ENCODE measurements at places on chromosomes 13 and 19. TPM values are rescaled to one million over a fixed set of nuclear protein-coding genes. Genes with fewer than 3 reads are reported as not detected.

The PDE4C gene
- 1.7 TPM for polyA plus RNA-seq

The TPTE2 gene
- polyA plus RNA-seq: 0.16 TPM

The IGFL1 gene
- polyA plus RNA-seq: not detected

The ZNF550 gene
- polyA plus RNA-seq: 22.8 TPM

The CNN1 gene
- 4.5 TPM for polyA plus RNA-seq

The FPR2 gene
- polyA plus RNA-seq: 0.24 TPM

The C1QTNF9 gene
- polyA plus RNA-seq: 0.46 TPM

The ZNF441 gene
- 12.5 TPM for polyA plus RNA-seq

The ZNF738 gene
- 43.5 TPM for polyA plus RNA-seq

The HS6ST3 gene
- polyA plus RNA-seq: 0.09 TPM

The SLC10A2 gene
- 6.8 TPM for polyA plus RNA-seq

The PPAN gene
- polyA plus RNA-seq: 36.3 TPM

The WDR88 gene
- 1.5 TPM for polyA plus RNA-seq

The ZNF844 gene
- polyA plus RNA-seq: 21.3 TPM

The FGF21 gene
- not detected for polyA plus RNA-seq

The SPPL2B gene
- 77.7 TPM for polyA plus RNA-seq

The KCNK6 gene
- polyA plus RNA-seq: 5.1 TPM

The ABHD13 gene
- polyA plus RNA-seq: 15.5 TPM

The THSD1 gene
- 47.4 TPM for polyA plus RNA-seq

The OSCAR gene
- polyA plus RNA-seq: 0.70 TPM

The KCNN1 gene
- polyA plus RNA-seq: 2.2 TPM

The GJA3 gene
- polyA plus RNA-seq: 0.10 TPM

The FARP1 gene
- 115 TPM for polyA plus RNA-seq

The ALG5 gene
- polyA plus RNA-seq: 37.7 TPM

The CRTC1 gene
- 21.3 TPM for polyA plus RNA-seq

The RPL18A gene
- 1,286 TPM for polyA plus RNA-seq

The ZNF43 gene
- polyA plus RNA-seq: 36.7 TPM

The ADAMTSL5 gene
- polyA plus RNA-seq: 0.58 TPM

The MBD3L3 gene
- not detected for polyA plus RNA-seq

The GPR12 gene
- polyA plus RNA-seq: 0.04 TPM

The DENND1C gene
- 17.5 TPM for polyA plus RNA-seq

The PGLYRP1 gene
- polyA plus RNA-seq: 0.95 TPM

The AMER2 gene
- 0.50 TPM for polyA plus RNA-seq

The RDH13 gene
- polyA plus RNA-seq: 10.5 TPM

The IFNL2 gene
- not detected for polyA plus RNA-seq

The ZNF439 gene
- 17.3 TPM for polyA plus RNA-seq

The LRP3 gene
- polyA plus RNA-seq: 25.0 TPM

The PALM3 gene
- polyA plus RNA-seq: 15.9 TPM

The EFNB2 gene
- 83.2 TPM for polyA plus RNA-seq

The STOML3 gene
- polyA plus RNA-seq: 3.5 TPM

The EEF1AKMT1 gene
- 14.7 TPM for polyA plus RNA-seq

The SIGLEC8 gene
- polyA plus RNA-seq: not detected

The SELENOW gene
- 238 TPM for polyA plus RNA-seq

The PROZ gene
- 0.39 TPM for polyA plus RNA-seq

The PAF1 gene
- polyA plus RNA-seq: 63.3 TPM

The DLEU7 gene
- polyA plus RNA-seq: 0.39 TPM

The RGL3 gene
- 58.1 TPM for polyA plus RNA-seq

The ZNF442 gene
- 5.2 TPM for polyA plus RNA-seq

The SGCG gene
- polyA plus RNA-seq: 11.6 TPM

The CBARP gene
- polyA plus RNA-seq: 1.3 TPM

The ARHGAP45 gene
- polyA plus RNA-seq: 12.0 TPM

The CCDC159 gene
- 42.2 TPM for polyA plus RNA-seq

The BLVRB gene
- 65.1 TPM for polyA plus RNA-seq

The DPF1 gene
- polyA plus RNA-seq: 2.5 TPM

The ZNF805 gene
- polyA plus RNA-seq: 6.0 TPM
